NCI-H82 (cell line): ENCODE measurements at places on chromosomes 2 and 18.
A peak's percentile ranks its signal among the peaks of the same experiment; 100 is the strongest.

- peak; percentile 24 for DNase-seq
Observed at GRCh38 chr2:224682134-224682533, 34.0 kb downstream of the CCDC195 start.

DNA sequence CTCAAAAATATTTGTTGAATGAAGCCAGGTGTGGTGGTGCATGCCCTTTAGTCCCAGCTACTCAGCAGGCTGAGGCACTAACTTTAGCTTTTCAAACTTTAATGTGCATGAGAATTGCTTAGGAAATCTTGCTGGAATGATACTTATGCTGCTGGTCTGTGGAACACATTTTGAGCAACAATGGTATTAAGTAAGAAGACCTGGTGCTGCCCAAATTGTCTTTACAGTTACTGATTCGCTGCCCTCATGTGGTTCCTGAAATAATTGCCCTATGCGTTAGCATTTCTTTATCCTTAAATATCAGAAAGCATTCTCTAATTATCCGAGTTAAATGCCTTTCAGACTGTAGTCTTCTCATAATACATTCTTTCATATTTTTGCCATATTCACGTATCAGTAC lies 76.0 kb upstream of the SESTD1 start:
- peak; percentile 47 for DNase-seq

DNA sequence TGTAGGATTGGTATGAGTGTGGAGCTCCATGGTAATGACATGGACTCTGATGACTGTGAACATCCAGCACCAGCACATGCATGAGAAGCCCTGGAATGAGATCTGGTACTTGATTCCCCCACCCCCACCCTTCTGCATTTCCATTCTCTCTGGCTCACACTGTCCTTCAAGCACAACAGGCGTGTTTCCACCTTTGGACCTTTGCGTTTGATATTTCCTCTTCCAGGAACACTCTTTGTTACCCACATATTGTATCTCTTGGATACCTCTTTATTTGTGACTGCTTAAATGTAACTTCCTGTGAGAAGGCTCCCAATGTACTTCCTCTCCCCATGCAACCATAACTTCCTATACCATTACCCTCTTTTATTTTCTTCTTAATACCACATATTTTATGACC lies 263.8 kb downstream of the HNMT start:
- no peak for DNase-seq

- no peak for DNase-seq
Observed at GRCh38 chr2:106160786-106161261, 33.3 kb downstream of the UXS1 start.

GRCh38 chr2:207164006-207164831 lies 1.5 kb downstream of the KLF7 start:
- peak; percentile 85 for DNase-seq

DNA sequence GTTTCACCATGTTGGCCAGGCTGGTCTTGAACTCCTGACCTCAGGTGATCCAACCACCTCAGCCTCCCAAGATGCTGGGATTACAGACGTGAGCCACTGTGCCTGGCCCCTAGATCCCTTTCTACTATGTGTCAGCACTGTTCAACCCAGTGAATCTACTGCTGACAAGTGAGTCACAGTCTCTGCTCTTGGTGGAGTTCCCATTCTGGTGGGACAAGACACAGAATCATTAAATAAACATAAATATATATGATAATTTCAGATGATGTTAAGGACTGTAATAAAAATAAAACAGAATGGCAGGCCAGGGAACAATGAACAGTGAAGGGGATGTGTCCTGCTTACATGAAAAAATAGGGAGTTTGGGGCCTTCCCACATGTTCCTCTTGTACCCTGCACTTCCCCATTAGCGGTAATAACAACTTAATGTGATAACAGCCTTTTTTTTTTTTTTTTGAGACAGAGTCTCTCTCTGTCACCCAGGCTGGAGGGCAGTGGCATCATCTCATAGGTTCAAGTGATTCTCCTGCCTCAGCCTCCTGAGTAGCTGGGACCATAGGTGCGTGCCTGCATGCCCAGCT lies 112.2 kb downstream of the CPO start:
- no peak for DNase-seq

- no peak for DNase-seq
Observed at GRCh38 chr18:49075681-49076080, 124.9 kb upstream of the SMAD7 start.

GRCh38 chr2:168196764-168197180 lies 50.6 kb downstream of the STK39 start:
- no peak for DNase-seq

DNA sequence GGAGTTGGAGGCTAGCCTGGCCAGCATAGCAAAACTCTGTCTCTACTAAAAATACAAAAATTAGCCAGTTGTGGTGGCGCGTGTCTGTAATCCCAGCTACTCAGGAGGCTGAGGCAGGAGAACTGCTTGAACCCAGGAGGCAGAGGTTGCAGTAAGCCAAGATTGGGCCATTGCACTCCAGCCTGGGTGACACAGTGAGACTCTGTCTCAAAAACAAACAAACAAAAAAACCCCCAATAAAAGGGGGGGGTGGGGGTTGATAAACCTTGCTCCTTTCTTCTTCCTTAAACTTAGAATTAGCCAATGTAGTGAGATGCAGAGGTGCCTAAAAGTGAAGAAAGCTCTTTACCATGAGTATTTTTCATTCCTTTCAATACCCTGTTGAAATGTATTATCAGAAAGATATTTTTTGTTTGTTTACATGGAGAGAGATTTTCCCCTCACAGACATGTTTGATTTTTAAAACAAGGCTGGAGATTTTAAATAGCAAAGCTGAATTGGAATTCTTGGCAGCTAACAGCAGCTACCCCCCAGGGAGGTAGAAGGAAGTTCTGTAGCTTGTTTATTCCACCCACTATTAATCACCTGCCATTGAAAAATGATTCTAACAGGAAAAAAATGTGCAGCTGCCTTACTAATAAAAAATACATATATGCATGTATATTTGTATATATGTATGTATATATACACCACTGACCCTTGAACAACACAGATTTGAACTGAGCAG lies 48.6 kb downstream of the GYPC start:
- DNase-seq = no peak

GRCh38 chr2:223503746-223504145 lies 98.4 kb downstream of the SCG2 start:
- no peak for DNase-seq

GRCh38 chr2:15546297-15547098 lies 14.6 kb downstream of the NBAS start:
- DNase-seq = no peak

DNA sequence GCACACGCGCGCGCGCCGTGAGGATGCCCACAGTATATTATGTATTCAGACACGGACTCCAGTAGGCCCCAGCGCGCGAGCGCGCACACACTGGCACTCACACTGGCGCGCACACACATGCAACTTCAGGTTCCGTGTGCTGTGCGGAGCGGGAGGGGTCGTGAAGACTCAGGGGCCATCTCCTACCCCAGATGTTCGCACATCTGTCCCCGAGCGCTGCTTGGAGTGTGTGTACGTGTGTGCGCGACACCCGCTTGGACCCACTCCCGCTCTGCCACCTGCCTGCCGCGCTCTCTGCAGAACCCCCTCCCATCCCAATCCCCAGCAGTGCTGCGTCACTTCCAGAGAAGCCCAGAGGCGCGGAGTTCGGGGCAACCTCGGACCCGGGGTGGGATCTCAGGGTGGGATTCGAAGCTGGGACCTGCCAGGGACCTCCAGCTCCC lies 2.6 kb downstream of the NRP2 start:
- DNase-seq = peak; percentile 68

DNA sequence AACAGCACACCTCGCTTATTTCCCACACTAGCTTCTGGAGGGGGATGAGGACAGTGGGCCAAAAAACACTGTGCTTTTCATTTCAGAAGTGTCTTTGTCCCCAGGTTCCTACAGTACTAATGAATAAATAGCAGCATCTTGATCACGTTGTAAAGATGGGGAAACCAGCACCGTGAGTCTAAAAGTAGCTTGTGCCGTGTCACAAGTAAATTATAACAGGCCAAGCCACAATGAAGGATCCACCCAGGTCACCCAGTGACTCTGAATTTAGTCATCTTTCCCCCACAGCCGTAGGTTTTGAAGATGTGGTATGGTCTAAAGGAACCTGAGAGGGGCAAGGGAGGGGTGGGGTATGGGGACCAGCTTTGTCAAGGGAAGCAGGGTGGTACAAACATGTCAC lies 8.8 kb downstream of the FZD7 start:
- no peak for DNase-seq

DNA sequence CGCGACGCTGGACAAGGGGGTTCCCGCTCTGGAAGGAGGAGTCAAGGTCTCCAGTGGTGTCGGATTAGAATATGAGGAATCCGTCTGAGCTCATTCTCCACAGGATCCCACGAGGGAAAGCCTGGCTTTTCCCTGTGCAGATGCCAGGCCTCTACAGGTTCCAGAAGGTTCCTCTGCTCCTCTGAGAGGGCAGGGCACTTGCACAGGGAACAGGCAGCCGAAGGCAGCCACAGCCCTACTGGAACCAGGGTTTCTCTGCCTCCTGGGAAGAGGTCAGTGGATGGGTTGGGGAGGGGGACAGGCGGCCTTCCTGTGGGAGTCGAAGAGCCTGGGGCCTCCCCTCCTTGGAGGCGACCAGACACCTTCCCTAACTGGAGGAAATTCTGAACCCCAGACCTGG lies 1.7 kb upstream of the AQP12A start:
- DNase-seq = no peak

- no peak for DNase-seq
Observed at GRCh38 chr2:151619337-151619989, 114.8 kb downstream of the NEB start.

GRCh38 chr2:8633735-8634313 lies 48.0 kb upstream of the ID2 start:
- DNase-seq = no peak

DNA sequence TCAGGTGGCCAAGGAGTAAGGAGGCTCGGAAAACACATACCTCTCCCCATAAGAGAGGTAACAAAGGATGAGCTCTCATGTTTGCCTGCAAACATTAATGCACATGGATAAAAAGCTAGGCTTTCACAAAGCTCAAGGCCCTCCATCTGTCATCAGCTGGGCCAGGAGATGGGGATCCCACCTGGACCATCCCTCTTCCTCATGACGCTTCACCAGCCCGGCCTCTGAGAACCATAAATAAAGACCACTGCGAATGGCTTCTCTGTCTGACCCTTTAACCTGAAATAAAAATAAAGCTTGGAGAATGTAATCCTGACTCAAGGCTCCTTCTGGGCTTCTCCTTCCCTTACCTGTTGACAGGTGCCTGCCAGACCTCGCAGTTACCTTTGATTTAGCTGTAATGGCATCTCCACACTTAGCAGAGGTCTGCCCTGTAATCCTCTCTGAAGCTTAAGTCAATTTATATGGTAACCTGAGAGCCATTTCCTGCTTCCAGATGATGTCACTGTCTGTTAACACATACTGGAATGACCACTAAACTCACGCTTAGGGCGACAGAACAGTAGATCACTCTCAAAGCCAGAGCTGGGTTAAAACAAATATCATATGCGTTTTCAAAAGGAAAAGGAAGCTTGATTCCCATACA lies 29.3 kb upstream of the FOXI3 start:
- peak; percentile 79 for DNase-seq

DNA sequence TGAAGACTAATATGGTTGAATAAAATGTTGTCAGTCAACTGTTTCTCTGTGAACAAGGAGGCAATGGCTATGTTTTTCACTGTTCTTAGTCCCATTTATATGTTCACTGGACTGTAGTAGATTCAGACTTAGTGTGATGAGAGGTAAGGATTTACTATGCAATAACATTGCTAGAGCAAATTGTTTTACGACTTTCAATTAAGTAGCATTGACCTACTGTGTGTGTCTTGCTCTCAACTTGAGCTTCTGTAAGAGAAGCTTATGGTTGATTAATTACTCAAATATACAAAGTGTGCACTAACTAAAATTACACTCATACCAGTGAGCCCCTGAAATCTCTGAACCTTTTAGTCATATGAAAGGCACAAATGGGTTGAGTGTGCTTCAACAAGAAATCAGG lies 168.6 kb downstream of the RAPGEF4 start:
- DNase-seq = no peak

DNA sequence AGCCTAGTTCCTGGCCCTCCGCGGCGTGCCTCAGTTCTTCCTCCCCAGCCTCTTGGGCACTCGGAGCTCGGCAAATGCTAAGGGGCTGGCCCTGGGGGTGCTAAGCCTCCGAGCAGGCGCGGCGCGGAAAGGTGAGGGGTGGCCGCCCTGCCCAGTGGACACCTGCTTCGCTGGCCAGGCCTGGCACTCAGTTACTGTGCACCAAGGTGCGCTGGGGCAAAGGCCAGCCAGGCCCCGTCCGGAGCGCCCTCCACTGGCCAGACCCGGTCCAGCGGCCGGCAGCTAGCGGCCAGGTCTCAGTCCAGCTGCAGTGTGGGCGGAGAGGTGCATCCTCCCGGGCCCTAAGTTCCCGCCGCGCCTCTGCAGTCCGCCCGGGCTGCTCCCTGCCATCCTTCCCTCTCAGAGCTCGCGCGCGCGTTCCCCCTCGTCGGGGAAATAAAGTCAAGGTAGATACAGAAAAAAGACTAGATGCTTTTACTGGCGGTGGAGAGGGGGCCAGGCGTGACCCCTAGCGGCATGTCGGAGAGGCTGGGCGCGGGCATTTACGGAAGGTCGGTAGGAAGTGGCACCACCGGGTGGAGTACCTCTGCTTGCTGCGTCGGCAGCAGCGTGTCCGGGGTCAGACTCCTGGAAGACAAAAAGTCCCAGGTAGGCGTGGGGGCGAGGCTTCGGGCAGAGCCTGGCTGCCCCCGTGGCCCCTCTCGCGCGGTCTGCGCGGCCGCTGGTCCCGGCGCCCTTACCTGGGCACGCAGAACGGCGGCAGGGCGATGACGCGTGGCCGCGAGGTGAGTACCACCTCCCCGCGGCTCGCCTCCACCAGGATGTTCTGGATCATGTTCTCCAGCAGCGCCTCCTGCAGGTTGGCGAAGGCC lies 9.4 kb upstream of the CRYBA2 start:
- peak; percentile 91 for DNase-seq

GRCh38 chr2:22970284-22970975 lies 414.5 kb upstream of the KLHL29 start:
- no peak for DNase-seq

DNA sequence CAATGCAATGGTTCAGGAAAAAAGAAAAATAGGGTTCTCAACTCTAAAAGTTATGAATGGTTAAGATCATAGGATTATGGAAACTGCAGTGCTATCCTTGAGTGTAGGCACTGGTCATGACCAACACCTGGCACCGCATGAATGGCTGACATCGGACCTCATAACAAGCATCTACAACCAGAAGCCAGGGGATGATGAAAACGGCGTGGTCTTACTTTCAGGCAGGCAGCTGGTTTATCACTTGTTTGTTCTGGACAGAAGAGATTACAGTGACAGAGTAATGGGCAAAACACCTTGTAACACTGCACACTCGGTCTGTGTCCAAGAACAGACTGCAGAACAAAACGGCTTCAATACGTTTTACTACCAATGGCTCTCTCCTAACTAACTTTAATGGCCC lies 132.8 kb downstream of the STK39 start:
- DNase-seq = peak; percentile 93

DNA sequence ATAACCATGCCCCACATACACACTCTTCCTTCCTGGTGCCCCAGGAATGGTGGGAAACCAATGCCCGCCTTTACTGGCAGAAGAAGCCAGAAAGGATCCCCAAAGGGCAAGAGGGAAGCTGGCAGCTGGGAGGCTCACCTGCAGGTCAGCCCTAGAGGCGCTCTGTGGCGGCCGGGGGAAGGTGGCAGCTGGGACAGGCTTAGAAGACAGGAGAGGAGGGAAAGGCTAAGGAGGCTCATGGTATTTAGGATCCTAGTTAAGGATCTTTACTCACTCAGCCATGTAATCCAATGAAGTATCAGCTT lies 23.8 kb downstream of the ADRA2B start:
- peak; percentile 65 for DNase-seq

GRCh38 chr2:202278036-202278760 lies 12.6 kb downstream of the NOP58 start:
- no peak for DNase-seq

- DNase-seq = no peak
Observed at GRCh38 chr2:85999061-85999831, 106.4 kb downstream of the POLR1A start.
